ENCODE measurements at places on chromosomes 16 and 17.

- DNase-seq: peak; percentile 44
Observed at GRCh38 chr17:44002141-44002848, 2.1 kb upstream of the NAGS start.

GRCh38 chr17:55437159-55437605 lies 15.5 kb upstream of the MMD start:
- DNase-seq: no peak

DNA sequence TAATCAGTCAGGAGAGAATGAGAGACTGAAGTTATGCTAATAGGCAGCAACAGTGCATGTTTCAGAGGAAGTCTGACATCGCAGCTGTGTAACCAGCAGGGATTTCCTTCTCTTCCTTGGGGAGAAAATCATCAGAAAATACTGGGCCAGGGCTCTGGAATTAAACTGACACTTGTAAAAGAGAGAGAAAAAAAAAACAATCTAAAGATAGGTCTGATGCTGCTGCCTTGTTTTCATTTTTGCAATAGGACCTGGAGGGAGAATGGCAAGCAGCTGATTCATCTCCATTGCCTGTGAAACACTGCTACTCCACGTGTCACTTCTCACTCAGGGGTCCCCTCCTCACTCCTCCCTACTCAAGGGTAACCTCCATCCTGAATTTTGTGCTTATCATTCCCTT lies 17.7 kb upstream of the CORO6 start:
- DNase-seq: no peak

- DNase-seq: no peak
Observed at GRCh38 chr17:8557176-8557806, 73.2 kb downstream of the MYH10 start.

DNA sequence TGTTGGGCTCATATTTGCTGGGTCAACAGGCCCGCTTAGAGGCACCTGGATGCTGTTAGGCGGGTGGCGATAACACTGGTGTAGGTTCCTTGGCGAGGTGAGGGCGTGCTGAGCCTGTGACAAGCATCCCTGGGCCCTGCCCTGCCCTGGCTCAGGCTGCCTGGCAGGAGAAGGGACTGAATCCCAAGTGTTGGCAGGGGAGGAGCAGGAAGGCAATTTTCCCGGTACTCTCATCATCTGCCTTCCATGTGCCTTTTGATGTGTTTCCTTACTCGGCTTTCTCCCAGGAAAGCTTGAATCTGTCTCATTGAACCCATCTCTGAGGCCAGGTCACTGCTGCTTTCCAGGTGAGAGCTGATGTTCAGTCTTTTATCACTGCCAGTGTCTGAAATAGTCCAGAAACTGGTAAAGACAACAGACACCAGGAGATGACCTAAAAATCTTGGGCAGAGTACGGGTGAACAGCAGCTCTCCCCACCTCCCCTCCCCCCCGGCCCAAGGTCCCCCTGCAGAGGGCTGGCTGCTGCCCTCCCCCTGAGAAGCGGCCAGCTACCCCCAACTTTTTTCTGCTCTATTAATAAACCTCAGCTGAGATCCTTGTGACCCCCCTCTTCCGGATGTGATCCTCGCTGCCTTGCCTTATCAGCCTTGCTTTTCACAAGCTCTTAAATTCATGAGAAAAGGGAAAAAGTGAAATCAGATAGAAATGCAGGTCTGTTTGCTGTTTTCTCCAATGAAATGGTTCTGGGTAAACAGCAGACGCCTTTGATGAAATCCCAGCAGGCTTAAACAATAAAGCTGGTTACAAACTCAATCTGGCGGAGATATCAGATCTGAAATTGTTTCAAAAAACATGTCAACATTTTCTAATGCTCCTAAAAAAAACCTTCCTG lies 29.0 kb downstream of the RTN4RL1 start:
- no peak for DNase-seq

GRCh38 chr17:1402262-1402586 lies 2.2 kb upstream of the YWHAE start:
- DNase-seq: no peak

DNA sequence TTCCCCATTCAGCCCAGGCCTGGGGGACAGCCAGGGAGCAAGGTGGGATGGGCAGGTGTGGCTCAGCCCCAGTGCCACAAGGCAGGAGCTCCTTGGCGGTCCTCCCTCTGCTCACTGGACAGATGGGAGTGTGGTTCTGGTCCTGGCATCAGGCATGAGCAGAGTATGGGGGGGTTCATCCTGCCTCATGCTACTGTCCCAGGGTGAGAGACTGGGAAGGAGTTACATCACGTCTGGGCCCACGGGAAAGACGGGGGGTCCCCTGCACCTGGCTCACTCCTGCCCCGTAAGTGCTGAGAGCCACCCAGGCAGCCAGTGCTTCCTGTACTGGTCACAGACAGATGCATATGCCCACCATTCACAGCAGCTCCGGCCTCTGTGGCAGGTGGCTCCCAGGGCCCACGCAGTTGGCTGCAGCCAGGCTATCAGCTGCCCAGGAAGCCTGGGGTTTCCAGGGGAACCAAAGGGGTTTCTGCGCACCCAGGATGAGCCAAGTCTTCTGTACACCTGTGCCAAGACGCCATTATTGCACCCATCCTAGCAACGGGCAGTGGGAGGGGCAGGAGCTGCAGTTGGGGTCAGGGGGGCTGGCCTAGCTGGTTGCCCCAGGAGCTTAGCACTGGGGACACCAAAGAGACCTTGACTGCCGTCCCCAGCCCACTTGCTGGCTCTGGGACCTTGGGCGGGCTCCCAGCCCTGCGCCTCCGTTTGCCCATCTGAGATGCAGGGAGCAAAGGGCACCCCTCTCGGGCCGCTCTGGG lies 1.9 kb downstream of the BAIAP3 start:
- no peak for DNase-seq

DNA sequence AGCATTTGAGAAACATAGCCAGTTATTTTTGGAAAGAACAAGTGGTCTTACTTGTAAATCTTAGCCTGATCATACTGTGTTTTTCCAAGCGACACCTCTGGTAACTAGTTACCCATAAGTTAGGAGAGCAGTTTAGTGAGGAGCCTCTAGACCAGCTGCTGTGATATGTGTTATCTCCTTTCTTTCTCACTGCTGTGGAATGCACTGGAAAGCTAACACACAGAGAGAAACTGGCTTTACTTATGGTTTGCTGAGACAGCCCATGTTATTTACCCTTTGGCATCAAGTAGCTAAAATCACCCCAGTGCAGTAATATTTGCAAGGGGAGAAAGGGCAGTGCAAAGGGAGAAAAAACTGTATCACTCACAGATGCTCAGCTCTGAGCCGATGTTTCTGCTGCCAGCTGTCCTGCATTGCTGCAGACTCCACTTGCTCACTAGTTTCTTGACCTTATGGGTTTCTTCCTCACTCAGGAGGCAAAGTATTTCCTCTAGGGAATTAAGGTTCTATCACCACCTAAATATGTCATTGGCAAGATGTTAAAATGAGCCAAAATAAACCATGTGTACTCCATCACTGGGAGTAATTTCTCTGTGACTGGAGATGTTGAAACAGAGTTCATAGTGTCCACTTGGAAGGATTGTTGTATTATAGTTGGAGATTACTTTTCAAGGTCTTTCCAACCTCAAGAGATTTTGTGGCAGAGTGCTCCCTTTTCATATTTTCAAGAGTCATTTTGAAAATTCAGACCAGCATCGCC lies 2.3 kb downstream of the RBFOX1 start:
- no peak for DNase-seq

GRCh38 chr17:27310565-27311110 lies 16.7 kb downstream of the WSB1 start:
- no peak for DNase-seq

GRCh38 chr16:14652726-14653125 lies 20.0 kb downstream of the BFAR start:
- no peak for DNase-seq

DNA sequence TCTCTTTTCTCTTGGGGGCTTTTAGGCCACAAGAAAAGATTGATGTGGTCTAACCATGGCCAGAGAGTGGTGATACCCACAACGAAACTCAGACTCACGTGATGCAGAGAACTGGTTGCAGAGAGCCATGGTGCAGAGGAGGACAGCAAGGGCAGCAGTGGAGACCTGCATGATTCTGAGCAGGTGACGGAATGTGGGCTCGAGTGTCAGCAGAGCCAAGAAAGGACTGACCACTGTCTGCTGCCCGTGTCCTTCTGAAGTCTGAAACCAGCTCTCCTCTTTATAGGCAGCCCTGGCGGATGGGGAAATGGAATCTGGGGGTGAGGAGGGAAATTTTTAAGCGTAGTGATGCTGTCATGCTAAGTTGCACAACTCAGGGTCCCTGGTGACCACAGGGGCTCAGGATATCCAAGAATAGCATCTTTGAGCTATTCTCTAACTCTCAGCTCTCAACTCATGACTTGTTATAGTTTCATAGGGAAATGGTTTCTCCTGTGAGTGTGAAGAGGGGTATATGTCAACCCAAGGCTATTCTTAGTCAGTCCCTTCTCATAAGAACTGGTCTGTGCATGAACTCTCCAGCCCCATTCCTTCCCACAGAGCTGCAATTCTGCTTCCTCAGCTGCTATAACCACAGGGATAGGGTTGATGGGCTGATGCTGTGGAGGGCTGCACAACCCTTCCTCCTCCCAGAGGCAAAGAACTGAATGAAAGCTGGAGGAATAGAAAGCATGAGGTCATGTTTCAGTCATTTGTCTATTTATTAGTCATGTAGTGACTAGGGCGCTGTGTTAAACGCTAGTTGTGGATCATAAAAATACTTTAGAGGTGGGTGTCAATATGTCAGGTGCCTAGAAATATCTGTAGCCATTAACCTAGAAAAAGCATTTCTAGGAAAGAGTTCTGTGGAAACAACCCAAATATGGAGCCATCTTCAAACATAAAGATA lies at the start of gene CCL3:
CCL3 (minus strand) TSS at position 256 of the 949 bp plus-strand sequence; CDS start at position 171, 85 bp downstream.
- peak; percentile 3 for DNase-seq

DNA sequence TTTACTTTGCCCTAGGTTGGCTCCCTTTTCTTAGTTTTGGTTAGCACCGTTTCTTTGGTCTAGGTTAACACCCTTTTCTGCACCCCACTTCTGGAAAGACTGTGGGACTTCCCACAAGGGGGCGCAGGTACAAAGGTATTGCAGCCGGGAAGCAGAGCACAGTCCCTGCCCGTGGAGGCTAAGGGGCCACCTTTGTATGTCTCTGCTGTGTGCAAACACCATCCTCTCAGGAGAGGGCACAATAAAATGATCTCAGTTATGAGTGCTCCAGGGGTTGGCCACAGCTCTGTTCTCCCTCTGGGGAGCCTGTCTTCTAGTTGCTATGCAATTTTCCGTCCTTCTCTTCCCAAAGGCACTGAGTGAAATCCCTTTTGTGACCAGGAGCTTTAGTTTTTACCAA lies 28.4 kb upstream of the TMC5 start:
- DNase-seq: no peak

DNA sequence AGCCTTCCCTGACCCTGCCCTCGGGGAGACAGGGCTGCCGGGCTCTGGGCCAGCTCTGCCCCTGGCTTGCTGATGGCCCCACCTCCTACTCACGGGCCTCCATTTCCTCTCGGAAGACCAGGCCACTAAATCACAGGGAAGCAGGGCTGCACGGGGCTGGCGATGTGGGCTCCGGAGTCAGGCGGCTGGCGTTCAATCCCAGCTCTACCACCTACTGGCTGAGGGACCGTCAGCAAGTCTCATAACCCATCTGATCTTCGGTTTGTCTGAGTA lies 113.4 kb downstream of the AMFR start:
- DNase-seq: no peak

GRCh38 chr17:35998018-35998545 lies 3.3 kb downstream of the CCL15 start:
- no peak for DNase-seq

DNA sequence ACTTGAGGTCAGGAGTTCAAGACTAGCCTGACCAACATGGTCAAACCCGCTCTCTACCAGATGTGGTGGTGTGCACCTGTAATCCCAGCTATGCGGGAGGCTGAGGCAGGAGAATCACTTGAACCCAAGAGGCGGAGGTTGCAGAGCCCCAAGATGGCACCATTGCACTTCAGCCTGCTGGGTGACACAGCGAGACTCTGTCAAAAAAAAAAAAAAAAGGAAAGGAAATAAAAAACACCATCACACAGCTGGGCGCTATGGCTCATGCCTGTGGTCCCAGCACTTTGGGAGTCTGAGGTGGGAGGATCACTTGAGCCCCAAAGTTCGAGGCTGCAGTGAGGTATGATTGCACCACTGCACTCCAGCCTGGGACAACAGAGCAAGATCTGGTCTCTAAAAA lies 13.3 kb upstream of the SBK1 start:
- no peak for DNase-seq

DNA sequence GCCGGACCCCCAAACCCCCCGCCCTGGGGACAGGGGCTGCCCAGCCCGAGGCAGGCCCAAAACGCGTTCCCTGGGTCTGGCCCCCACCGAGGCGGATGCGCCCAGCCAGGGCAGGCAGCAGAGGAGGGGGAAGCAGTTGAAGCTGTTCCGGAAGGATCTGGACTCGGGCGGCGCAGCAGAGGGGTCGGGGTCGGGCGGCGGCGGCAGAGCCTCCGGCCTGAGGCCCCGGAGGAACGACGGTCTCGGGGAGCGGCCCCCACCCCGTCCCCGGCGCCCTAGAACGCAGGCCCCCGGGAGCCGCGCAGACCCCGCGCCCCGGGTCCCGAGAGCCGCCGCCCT lies 22.9 kb upstream of the ZFPM1 start:
- DNase-seq: no peak

DNA sequence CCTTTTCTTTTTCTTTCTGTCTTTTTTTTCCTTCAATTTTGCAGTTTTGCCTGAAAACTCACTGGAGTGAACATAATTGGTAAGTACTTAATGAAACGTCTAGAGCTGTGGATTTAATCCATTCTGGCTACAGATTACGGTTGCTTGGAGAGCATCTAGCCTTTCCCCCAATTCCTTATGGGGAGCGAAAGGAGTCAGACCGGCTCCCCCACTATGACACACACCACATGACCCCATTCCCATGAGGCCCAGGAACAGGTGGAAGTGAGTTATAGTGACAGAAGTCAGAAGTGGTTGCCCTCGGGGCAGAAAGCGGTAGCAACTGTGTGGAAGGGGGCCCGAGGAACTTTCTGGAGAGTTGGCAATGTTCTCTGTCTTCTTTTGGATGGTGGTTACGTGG lies 41.2 kb downstream of the EMP2 start:
- DNase-seq: no peak

DNA sequence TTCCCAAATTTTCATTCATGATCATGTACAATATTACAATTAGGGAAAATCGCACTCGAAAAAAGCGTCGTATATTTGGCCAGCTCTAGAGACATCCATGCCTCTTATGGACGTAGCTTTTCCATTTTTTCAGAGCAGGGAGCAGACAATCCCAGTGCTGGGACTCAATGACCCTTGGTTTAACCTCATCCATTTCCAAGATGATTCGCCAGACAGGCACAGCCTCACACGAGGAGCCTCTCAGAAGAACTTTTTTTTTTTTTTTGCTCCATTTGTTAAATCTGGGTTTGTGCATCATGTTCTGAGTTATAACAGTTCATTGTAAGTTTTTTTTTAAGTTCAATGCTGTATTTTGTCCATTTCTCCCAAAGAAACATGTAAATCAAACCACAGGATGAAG lies 92.1 kb downstream of the ZDHHC7 start:
- DNase-seq: no peak

GRCh38 chr16:51919736-51920135 lies 627.2 kb downstream of the TOX3 start:
- DNase-seq: peak; percentile 6

GRCh38 chr17:75619506-75620431 lies 13.5 kb upstream of the SMIM5 start:
- DNase-seq: no peak
